ENCODE measurements at places on chromosomes 12 and 14. TPM values are rescaled to one million over a fixed set of nuclear protein-coding genes. Genes with fewer than 3 reads are reported as not detected.
A peak's percentile ranks its signal among the peaks of the same experiment; 100 is the strongest.

DNA sequence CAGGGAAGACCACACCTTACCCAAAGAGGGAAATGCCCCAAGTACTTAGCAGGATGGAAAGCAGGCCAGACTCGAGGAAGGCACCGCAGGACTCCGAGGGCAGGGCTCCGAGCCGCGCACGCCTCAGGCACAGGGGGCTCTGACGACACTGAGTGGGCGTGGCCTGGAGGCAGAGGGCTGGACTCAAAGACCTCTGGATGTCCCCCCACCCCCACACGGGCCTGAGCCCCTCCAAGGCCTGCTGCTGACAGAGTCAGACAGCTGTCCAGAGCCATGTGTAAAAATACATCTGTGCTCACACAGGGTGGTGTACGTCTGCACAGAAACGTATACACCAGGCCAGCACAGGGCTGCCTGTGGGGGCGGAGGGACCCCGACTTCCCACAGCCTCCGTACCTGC is 1.4 kb downstream of the AKT1 start:
- no peaks in the 10 kb centered on the region for H3K27me3 ChIP-seq
- peak; percentile 87 for DNase-seq
- peak overlapping the region; percentile 75 for H3K27ac ChIP-seq
- peak overlapping the region; percentile 79 for H3K4me3 ChIP-seq

GRCh38 chr12:130981074-130981742 is 27.5 kb downstream of the ADGRD1 start:
- H3K4me1 ChIP-seq: peaks cover 7% of the 10 kb centered on the region
- no peak overlapping the region for H3K4me3 ChIP-seq
- DNase-seq: peak; percentile 33
- no peaks in the 10 kb centered on the region for H3K36me3 ChIP-seq
- no peak overlapping the region for H3K27ac ChIP-seq
- no peaks in the 10 kb centered on the region for H3K27me3 ChIP-seq

DNA sequence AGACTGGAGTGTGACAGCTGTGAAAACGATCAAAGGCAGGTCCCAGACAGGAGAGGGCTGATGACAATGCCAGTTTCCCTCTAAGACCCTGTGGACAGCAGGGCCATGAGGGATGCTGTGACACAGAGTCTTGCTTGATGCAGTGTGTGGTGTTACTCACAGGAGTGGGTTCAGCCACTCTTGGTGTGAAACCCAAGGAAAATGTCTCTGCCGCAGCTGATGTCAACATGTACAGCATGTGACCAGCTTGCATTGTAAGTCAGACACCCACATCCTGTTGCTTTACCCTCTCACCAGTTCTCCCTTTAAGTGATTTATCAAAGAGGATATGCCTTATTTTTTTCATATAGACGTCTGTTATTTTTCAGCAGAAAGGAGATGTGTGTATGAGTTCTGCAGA is 268.6 kb downstream of the BTG1 start:
- no peaks in the 10 kb centered on the region for H3K36me3 ChIP-seq
- peak; percentile 65 for DNase-seq
- peak overlapping the region; percentile 24 for H3K27ac ChIP-seq
- H3K4me1 ChIP-seq: peaks cover under 1% of the 10 kb centered on the region
- no peaks in the 10 kb centered on the region for H3K27me3 ChIP-seq

DNA sequence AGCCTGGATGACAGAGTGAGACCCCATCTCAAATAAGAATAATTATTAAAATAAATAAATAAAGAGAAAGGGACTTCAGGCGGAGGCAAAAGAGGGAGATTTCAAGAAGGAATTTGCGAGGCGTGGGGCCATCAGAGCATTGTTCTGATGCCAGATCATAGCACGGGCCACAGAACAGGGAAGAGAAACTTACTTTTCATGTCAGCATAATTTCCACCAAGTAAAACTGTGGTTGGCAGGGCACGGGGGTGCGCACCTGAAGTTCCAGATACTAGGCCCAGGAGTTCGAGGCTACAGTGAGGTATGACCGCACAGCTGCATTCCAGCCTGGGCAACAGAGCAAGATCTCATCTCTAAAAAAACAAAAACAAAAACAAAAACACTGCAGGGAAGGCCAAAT is 11.0 kb upstream of the PLBD1 start:
- no peak for DNase-seq
- no peaks in the 10 kb centered on the region for H3K36me3 ChIP-seq
- no peak overlapping the region for H3K27ac ChIP-seq
- no peak overlapping the region for H3K4me3 ChIP-seq

- no peak for DNase-seq
- H3K4me3 ChIP-seq: no peak overlapping the region
- no peaks in the 10 kb centered on the region for H3K27me3 ChIP-seq
- H3K36me3 ChIP-seq: no peaks in the 10 kb centered on the region
Observed at GRCh38 chr14:67559639-67560038, 26.5 kb downstream of the PLEKHH1 start.

- no peaks in the 10 kb centered on the region for H3K36me3 ChIP-seq
- H3K4me3 ChIP-seq: no peak overlapping the region
- DNase-seq: no peak
- no peaks in the 10 kb centered on the region for H3K4me1 ChIP-seq
- no peaks in the 10 kb centered on the region for H3K27me3 ChIP-seq
Observed at GRCh38 chr12:97912943-97913342, 450.3 kb downstream of the RMST start.

GRCh38 chr14:90676912-90677311 is 139.3 kb downstream of the TTC7B start:
- no peak for DNase-seq
- no peak overlapping the region for H3K27ac ChIP-seq
- H3K4me3 ChIP-seq: no peak overlapping the region
- peaks cover 12% of the 10 kb centered on the region for H3K4me1 ChIP-seq
- H3K27me3 ChIP-seq: no peaks in the 10 kb centered on the region

GRCh38 chr14:45679853-45680252 is 426.9 kb upstream of the MIS18BP1 start:
- H3K4me3 ChIP-seq: no peak overlapping the region
- DNase-seq: no peak
- no peaks in the 10 kb centered on the region for H3K36me3 ChIP-seq
- H3K27me3 ChIP-seq: no peaks in the 10 kb centered on the region
- H3K4me1 ChIP-seq: peaks cover 6% of the 10 kb centered on the region

DNA sequence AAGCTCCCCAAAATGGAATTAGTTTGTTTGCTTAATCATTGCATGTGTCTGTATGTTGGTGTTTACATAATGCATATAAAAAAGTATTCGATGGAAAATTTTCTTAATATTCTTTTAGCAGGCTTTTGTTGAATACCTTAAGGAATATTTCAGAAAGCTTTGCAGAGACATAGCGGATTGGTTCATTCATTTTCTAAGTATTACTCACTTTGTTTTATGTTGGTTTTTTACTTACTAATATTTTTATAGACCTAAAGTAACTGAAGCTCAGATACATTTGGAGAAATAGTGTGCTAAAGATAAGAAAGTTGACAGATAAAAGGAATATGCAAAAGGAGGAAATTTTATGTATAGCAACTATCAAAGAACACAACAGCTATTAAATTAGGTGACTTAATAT is 191.0 kb downstream of the ERC1 start:
- no peak overlapping the region for H3K4me3 ChIP-seq
- no peak for DNase-seq
- no peaks in the 10 kb centered on the region for H3K4me1 ChIP-seq

- H3K27me3 ChIP-seq: peaks cover 88% of the 10 kb centered on the region
- no peaks in the 10 kb centered on the region for H3K36me3 ChIP-seq
- peak overlapping the region; percentile 37 for H3K4me3 ChIP-seq
- DNase-seq: no peak
- H3K4me1 ChIP-seq: peaks cover 8% of the 10 kb centered on the region
Observed at GRCh38 chr12:102958073-102958829, 777 bp downstream of the ASCL1 start.

DNA sequence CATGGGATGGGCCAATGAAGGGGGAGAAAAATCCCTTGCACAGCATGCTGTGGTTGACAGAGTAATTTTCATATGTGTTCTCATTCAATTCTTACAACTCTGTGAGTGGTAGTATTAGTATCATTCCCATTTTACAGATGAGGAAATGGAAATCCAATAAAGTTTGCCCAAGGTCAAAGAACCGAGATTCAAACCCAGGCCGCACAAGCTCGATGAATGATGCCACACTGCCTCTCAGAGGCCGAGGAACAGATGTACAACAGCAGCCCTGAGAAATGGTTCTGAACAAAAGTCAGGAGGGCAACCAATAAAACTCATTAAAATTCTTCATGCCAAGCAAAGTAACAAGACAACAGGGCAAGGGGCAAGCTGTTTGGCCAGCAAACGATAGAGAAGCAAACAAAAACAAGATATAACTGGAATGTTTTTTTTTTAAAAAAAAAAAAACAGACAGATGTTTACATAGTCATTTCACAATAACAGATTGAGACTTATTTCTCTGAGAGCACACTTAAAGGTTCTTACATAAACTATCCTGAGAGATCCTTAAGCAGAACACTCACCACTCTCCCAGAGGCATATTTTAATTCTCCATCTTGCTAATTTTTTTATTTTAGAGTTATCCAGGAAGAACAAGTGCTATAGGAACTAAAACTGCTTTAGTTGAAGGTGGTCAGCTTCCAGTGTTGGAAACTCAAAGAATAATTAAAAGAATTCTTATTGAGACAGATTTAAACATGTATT is 85.8 kb downstream of the EXOC5 start:
- DNase-seq: no peak
- no peak overlapping the region for H3K27ac ChIP-seq
- H3K4me3 ChIP-seq: no peak overlapping the region
- H3K4me1 ChIP-seq: no peaks in the 10 kb centered on the region

DNA sequence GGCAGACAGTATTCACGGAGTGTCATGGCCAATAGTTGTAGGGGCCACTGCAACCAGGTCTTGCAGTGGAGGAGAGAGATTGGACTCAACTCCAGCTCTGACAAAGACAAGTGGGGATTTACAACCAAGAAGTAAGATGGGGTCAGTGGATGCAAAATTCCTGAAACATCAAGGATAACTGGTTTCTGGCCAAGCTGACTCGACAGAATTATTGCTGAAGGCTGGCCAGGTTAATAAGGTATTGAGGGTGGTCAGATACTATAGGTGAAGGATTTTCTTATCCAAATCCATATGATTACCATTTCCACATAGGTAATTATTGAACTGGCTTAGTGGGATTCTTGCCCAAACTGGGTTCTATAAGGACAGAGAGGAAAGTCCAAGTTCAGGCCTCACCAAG is 64.9 kb upstream of the FOXG1 start:
- H3K4me1 ChIP-seq: no peaks in the 10 kb centered on the region
- no peaks in the 10 kb centered on the region for H3K27me3 ChIP-seq
- DNase-seq: no peak
- H3K4me3 ChIP-seq: no peak overlapping the region
- H3K36me3 ChIP-seq: no peaks in the 10 kb centered on the region
- no peak overlapping the region for H3K27ac ChIP-seq

DNA sequence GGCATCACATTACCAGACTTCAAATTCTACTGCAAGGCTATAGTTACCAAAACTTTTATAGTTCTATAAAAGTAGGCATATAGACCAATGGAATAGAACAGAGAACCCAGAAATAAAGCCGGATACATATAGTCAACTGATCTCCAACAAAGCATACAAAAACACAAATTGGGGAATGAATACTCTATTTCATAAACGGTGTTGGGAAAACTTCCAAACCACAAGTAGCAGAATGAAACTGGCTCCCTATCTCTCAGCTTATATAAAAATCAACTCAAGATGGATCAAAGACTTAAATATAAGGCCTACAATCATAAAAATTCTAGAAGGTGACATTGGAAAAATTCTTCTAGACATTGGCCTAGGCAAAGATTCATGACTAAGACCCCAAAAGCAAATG is 187.9 kb upstream of the PLXNC1 start:
- no peak overlapping the region for H3K4me3 ChIP-seq
- no peak for DNase-seq
- H3K36me3 ChIP-seq: no peaks in the 10 kb centered on the region
- H3K27ac ChIP-seq: no peak overlapping the region
- no peaks in the 10 kb centered on the region for H3K4me1 ChIP-seq

- H3K27me3 ChIP-seq: no peaks in the 10 kb centered on the region
- DNase-seq: no peak
- H3K36me3 ChIP-seq: no peaks in the 10 kb centered on the region
- no peak overlapping the region for H3K4me3 ChIP-seq
Observed at GRCh38 chr14:101738703-101739320, 22.7 kb upstream of the PPP2R5C start.

- H3K36me3 ChIP-seq: no peaks in the 10 kb centered on the region
- H3K27ac ChIP-seq: no peak overlapping the region
- DNase-seq: no peak
- peak overlapping the region; percentile 42 for H3K4me3 ChIP-seq
- peaks cover 36% of the 10 kb centered on the region for H3K27me3 ChIP-seq
- H3K4me1 ChIP-seq: peaks cover 13% of the 10 kb centered on the region
Observed at GRCh38 chr12:54173066-54173726, 15.6 kb downstream of the SMUG1 start.

- no peak overlapping the region for H3K4me3 ChIP-seq
- H3K36me3 ChIP-seq: no peaks in the 10 kb centered on the region
- no peaks in the 10 kb centered on the region for H3K4me1 ChIP-seq
- H3K27ac ChIP-seq: no peak overlapping the region
Observed at GRCh38 chr12:39959467-39959866, 146.4 kb downstream of the SLC2A13 start.

GRCh38 chr14:76762411-76763095 is 1.3 kb downstream of the VASH1 start:
- no peaks in the 10 kb centered on the region for H3K36me3 ChIP-seq
- peak overlapping the region; percentile 68 for H3K4me3 ChIP-seq
- DNase-seq: no peak
- no peaks in the 10 kb centered on the region for H3K27me3 ChIP-seq
- H3K4me1 ChIP-seq: peaks cover 7% of the 10 kb centered on the region

GRCh38 chr12:106753526-106753925 is 21.0 kb upstream of the RIC8B start:
- H3K27ac ChIP-seq: no peak overlapping the region
- H3K27me3 ChIP-seq: no peaks in the 10 kb centered on the region
- no peak for DNase-seq
- no peaks in the 10 kb centered on the region for H3K4me1 ChIP-seq
- no peaks in the 10 kb centered on the region for H3K36me3 ChIP-seq
- no peak overlapping the region for H3K4me3 ChIP-seq

DNA sequence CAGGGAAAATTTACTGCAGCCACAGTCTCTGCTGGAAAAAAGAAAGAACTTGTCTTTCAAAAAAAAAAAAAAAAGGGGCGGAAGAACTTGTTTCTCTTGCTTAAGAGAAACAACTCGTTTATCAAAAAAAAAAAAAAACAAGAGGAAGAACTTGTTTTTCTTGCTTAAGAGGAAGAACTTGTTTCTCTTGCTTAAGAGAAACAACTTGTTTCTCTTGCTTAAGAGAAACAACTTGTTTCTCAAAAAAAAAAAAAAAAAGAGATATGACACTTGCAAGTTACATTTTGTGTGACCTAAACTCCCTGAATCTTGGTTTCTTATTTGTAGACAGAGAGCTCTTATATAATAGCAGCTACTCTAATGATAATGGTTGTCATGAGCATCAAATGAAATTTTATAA is 44.7 kb upstream of the USP15 start:
- H3K27me3 ChIP-seq: no peaks in the 10 kb centered on the region
- no peak overlapping the region for H3K4me3 ChIP-seq
- peaks cover 4% of the 10 kb centered on the region for H3K4me1 ChIP-seq
- DNase-seq: no peak
- peak overlapping the region; percentile 32 for H3K27ac ChIP-seq

TAS2R43 gene
- total RNA-seq: not detected

SLC24A4 gene
- total RNA-seq: 1.6 TPM

KRT86 gene
- total RNA-seq: 1.1 TPM

TAC3 gene
- not detected for total RNA-seq

ARHGEF40 gene
- 39.2 TPM for total RNA-seq

AQP2 gene
- not detected for total RNA-seq

SERPINA3 gene
- total RNA-seq: 36.4 TPM

LLPH gene
- 17.1 TPM for total RNA-seq

PLEKHG3 gene
- total RNA-seq: 34.5 TPM

Data from upper lobe of right lung (tissue), 1 donor.